ENCODE measurements at places on chromosomes 5 and 9.

DNA sequence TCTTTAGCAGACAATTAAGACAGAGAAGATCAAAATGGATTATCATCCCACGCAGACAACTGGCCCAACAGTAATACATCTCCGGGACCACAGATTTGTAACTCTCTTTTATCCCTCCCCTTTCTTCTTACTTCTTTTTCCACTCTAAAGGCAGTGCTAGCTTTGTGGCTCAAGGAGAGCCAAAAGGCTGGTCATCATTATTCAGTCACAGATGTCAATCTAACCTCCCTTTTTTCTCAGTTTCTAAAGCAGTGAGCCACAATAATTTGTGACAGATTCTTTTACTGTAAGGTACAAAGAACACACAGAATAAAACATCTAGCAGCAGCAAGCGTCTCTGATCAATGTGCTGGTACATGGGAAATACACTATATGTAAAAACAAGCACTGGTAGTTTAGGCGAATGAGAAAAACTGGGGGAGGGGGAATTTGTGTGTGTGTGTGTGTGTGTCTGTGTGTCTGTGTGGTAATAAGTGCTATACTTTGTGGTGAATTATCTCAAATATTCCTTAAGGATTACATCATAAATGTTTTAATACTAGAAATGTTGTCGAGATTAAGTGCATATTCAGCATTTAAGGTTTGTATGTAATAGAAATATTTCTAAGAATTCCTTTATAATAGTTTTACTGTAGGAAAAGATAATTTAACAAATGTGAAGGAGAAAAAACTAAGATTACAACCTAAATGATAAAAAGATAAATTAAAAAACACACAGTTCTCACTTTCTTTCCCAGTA, 140.2 kb downstream of the DENND1A start:
- no peak for DNase-seq

GRCh38 chr5:14741801-14742440, 77.4 kb downstream of the OTULIN start:
- DNase-seq = no peak

- DNase-seq = no peak
These were observed 117.0 kb downstream of the CSNK1G3 start for GRCh38 chr5:123628860-123629544.

DNA sequence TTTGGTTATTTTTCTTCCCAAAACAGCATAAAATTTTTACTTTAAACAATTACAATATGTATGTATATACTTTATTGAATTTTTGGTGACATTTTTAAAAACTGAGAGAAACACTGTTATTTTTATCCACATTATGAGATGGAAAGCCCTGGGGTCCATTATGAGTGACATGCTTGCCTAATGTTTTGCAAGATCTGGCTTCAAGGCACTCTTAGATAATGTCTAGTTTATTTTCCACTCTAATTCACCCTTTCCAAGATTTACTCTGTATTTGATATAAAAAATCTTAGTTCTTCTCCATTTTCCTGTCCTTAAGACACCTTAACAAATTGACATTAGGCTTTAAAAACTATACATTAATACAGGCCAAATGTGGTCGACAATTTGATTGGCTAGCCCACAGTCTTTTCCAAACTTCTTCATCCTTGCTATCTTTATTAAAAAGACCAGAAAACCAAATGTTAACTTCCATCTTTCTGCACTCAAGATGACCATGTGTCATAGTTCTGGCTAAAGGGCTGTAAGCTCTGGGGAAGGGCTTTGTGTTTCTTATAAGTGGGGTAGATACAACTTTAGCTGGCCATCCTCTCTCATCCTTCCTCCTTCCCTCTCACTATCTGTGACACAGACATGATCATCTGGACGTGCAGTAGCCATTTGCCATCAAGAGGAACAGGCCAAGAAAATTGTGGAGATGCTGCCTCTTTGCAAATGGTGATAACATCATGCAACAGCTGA, 561.1 kb downstream of the PDE4D start:
- DNase-seq = no peak

DNA sequence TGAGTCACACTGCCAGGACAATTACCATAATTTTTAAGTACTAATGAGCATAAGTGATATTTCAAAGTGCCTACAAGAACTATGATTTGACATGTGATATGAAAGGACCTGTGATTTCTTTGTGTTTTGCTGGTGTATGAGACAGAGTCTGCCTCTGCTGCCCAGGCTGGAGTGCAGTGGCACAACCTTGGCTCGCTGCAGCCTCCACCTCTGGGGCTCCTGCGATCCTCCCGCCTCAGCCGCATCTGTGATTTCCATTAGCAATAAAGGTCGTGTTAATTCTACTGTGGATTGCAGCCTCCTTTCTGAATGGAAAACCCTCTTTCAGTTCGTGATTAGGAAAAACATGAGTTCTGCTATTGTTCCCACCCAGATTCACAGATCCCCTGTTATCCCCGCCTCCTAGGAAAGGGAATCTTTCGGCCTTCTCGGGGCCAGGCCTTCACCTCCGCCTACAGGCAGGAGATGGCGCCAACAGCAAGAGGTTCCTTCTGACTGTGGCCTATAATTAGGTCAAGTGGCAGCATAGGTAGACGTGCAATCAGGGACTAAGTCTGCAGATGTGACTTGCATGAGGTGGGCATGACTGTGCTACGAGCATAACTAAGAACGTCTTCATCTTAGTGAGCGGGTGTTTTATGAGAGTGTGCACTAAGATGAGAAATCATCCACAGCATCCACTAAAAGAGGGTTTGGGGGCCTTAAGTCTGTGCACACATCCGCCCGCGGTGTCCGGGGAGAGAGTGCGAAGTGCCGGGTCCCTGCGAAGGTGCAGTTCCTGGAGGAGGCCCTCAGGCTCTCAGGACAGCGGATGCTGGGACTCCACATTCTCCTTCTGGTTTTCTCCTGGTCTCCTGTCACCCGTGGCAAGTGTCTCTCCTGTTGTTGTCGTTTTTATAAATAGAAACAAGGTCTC, 23.1 kb downstream of the TRIM7 start:
- no peak for DNase-seq

All from stimulated activated CD8-positive, alpha-beta memory T cell treated with anti-CD3 and anti-CD28 coated beads, Interleukin-7, amount 100 ng/mL, for 1 hour (primary cell).